ENCODE measurements at places on chromosomes 11 and 22.

- DNase-seq: no peak
Measured at GRCh38 chr11:34840736-34841386, 75.3 kb downstream of the APIP start.

- DNase-seq: no peak
Measured at GRCh38 chr11:86464509-86465221, 90.0 kb downstream of the CCDC81 start.

GRCh38 chr11:93849751-93850593 lies 446 bp downstream of the VSTM5 start:
- no peak for DNase-seq

DNA sequence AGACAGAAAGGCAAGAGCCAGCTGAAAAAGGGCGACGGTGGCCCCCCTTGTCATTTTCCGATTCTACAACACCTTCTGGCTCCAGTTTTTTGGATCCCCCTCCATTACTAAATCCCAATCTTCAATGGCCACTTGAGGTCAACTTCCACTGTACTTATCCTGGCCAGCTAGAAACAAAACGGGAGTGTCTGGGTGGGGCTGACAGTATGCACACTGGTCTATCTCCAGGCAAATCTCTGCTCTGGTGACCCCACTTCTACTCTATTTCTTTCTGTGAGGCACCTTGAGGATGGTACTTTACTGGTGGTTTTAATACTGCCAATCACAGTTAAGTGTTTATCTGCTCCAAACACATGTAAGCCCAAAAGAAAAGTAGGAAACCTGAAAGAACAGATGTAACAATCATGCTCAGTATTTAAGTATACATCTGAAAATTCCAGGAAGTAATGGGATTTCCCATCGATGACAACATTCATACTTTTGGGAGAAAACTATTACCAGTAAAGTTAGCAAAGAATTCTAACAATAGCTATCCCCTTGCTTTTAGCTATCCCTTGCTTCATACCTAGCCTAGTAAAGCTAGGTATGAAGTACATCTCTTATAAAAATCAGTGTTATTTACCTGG lies 16.0 kb downstream of the CDON start:
- no peak for DNase-seq

- DNase-seq: no peak
Measured at GRCh38 chr11:132052904-132053303, 682.5 kb downstream of the NTM start.

GRCh38 chr11:76076749-76077148 lies 129.6 kb downstream of the WNT11 start:
- no peak for DNase-seq

DNA sequence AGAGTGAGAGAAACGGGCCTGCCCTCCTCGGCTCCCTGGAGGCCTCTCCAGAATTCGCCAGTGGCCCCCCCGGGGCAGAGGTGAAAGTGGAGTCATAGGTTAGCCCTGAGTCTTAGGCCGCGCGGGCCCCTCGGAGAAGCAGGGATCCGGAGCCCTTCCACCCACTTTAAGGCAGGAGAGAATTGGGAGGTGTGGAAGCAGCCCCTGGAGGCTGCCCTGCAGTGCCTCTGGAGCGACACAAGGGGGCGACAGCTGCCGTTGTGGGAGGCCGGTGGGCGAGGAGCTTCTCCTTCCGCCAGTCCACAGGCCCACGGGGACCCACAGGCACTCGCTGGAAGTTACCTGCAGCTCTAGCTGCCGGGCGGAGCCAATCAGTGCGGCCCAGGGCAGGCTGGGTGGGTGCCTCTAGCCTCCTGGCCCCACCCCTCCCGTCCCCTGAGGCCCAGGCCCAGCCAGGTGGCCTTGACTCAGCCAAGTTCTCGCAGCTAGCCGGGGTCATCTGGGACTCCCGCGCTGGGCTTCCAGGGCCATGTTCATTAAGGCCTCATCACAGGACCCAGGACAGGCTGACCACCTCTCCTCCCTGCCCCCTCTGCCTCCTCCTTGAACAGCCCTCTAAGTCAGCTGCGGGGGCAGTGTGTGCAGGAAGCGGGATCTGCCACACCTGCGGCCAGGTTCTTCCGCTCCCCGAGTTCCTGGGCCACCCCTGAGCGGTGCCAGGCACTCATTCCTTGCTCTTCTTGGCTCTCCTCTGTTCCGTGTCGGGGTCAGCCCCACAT lies 5.0 kb downstream of the DGKZ start:
- DNase-seq: peak; percentile 76

DNA sequence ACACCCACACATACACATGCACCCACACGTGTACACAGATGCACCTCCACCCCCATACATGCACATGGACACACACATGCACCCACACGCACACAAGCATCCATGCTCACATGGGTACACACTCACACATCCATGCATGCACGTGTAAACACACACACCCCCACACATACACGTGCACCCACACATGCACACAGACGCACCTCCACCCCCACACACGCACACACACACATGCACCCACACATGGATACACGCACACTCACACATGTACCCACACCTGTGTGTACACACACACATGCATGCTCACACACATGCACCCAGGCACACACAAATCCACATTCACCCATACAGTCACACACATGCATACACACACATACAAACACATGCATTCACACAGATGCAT lies 24.5 kb downstream of the CDPF1 start:
- DNase-seq: no peak

GRCh38 chr11:82976786-82977185 lies 75.2 kb downstream of the DDIAS start:
- no peak for DNase-seq

DNA sequence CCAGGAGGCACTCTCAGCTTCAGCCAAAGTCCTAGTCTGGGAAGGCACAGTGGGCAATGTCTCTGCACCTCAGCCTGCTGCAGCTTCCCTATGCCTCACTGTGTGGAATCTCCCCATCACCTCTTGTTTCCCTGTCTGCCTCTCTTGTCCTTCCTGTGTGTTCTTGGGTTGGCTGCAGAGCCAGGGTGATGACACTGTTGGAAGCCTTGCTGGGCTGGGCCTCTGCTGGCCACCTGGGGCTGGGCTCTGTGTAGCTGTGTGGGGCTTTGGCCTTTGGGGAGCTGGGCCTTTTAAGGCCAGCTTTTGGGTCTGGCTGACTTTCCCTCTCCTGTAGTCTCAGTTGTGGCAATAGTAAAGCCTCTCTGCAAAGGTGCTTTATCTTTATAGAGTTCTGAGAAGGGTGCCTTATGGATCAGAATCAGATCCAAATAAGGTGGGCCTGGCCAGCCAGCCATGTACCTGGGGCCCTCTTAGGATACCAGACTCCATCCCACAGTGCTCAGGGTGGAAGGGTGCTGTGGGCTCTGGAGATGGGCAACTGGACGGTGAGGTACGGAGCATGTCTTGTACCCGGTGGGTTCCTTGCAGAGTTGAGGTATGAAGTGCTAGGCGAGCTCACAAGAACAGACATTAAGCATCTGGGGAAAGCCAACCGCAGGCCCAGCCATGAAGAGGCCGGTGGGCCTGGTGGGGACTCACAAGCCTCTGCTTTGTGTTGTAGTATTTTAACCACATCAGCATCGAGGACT lies 10.3 kb upstream of the RANBP1 start:
- DNase-seq: no peak

All from T-helper 9 cell (primary cell).